Hippocampal formation (tissue), 2 donors: ENCODE measurements at places on chromosomes 1 and 21.

DNA sequence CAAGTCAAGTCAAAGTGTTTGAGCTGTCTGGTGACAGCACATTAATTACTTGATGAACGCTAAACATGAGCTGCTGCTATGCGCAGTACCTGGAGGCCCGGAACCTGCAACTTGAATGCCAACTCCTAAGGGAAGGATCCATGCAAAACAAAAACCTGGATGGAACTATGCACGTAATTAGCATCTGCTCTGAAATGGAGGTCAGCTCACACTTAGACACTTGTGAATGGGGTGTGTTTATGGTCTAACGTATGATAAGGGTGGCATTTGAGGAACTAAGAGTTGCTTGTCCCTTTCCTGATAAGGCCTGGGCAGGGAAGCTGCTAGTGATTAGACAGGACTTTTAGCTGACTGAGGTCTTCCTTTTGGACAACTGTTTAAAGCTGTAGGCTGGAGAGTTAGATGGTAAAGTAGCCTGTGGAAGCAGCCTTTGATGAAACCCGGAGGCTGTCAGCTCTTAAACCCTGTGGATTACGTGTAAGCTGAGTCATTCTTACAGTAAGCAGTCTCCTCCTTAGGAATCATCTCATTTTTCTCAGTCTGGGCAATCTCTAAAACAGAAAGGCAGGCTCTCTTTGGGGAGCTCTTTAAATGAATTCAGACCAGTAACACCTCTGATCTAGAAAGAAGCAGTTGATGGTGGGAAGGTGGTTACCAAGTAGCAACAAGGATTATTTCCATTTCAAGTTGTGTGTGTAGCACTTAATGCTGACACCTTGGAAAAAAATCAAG lies 6.8 kb downstream of the TENT5C start:
- no peak for DNase-seq

DNA sequence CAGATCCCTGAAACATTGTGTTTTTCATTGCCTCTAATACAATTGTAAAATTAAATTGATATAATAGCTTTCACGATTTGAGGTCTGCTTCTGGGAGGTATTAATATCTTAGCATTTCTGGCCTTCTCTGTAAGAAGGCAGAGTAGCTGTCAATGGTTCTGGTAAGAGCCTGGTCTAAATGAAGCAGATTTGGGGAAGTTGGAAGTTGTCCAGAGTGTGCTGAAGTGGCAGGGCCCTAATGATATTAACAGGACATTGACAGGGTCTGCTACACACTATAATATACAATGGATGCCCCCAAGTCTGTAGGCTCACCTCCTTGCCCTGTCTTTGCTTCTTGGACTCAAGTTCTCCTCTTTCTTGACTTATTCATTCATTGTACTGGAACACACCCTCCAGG lies 99.5 kb downstream of the C4BPA start:
- DNase-seq: no peak

- no peak for DNase-seq
Observed at GRCh38 chr21:15400905-15401304, 328.9 kb upstream of the USP25 start.

GRCh38 chr1:37147906-37148305 lies 113.6 kb upstream of the GRIK3 start:
- DNase-seq: no peak

DNA sequence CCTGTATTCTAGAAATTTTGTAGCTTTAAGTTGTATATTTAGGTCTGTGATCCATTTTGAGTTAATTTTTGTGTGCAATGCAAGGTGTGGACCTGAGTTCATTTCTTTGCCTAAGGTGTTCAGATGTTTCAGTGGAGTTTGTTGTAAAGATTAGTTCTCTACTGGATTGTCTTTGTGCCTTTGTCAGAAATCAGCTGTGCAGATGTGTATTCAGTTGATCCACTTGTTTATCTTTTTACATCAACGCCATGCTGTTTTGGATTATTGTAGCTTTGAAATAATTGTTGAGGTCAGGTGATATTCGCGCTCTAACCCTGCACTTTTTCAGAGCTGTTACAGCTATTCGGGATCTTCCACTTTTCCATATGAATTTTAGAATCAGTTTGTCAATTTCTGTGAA lies 32.8 kb downstream of the SKI start:
- DNase-seq: no peak

DNA sequence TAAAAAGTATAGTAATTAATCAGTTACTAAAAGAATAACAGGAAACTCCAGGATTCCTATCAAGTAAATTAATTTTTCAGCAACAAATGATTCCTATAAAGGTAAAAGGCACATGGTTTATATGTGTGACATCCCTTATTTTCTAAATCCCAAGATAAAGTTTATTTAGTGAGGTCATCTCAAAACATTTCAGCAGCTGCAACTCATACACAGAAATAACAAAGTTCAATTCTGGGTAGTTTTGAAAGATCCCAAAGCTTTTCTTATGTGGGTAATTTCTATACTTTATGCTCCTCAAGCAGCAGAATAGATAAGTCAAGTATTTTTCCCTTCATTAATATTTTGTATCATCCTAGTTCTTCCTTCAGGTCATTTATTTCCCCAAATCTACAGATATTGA lies 117.7 kb downstream of the EIF4G3 start:
- no peak for DNase-seq
